Activated CD4-positive, CD25-positive, alpha-beta regulatory T cell treated with anti-CD3 and anti-CD28 coated beads, Interleukin-2, amount 50 U/mL, for 16 hours (primary cell): ENCODE measurements at places on chromosomes 3 and 15.

DNA sequence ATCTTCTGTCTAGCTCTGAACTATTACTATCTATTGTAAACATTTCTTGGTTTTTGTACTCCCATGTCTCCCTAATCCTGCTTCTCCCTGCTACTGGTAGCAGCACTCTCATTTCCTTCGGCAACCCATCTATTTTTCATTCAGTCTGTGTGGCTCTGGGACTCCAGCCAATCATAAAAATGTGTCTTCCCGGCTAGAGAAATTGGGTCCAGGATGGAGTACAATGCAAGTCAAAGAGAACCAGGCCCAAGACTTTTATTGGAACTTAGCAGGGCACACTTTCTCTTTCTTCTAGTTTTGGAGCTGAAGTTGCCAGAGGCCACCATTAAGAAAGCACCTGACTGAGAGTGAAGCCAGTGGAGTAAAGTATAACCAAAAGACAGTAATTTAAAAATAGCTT lies 22.8 kb upstream of the ARHGEF26 start:
- DNase-seq = no peak

- DNase-seq = no peak
Observed at GRCh38 chr3:83890763-83891135, 1068.0 kb upstream of the CADM2 start.

GRCh38 chr3:107373896-107374295 lies 3.3 kb upstream of the CCDC54 start:
- no peak for DNase-seq

DNA sequence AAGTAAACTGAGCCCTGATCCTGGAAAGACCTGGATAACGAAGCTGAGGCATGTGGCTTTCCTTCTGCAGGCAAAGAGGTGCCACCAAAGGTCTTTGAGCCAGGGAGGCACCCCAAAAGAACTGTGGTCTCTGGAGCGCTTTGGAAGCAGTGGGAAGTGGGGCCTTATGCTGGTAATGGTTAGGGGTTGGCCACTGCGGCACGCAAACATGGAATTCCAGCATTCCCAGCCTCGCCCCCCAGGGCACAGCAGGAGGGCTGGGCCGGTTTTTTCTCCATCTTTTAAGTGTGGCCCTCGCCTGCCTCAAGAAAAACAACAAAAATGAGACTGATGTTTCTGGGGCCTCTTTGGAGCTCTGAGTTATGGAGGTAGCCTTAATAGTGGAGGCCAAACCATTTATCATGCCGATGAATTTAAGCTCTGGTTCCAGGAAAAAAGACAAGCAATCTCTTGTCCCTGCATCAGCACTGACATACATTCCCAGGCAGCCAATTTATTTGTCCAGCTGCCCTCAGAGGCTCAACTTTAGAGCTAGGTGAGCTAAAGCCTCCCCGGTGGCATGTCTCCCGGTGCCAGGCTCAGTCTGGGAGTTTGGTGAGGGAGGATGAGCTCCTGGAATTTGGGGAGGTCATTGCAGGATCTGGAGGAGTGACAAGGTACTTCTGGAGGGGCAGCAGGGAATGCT lies 109.0 kb downstream of the TLE3 start:
- DNase-seq = no peak

GRCh38 chr15:54998661-54999060 lies 198.1 kb downstream of the RSL24D1 start:
- no peak for DNase-seq

DNA sequence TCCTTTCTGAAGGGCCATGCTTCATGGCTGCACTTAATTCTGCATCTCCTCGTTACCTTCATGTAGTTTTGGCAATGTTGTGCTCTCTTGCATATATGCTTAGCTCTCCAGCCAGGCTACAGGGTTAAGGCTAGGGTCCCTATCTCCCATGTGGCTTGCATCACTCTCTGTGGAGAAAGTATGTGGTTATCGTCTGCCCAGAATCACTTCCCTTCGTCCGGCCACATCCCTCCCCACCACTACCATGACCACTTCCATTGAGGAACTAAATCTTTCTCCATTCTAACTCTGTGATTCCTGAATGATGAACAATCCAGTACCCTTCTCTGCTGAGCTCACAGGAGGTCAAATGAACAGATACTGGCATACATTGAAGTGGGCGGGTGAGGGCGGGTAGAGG lies 34.0 kb downstream of the WWTR1 start:
- DNase-seq = no peak

- DNase-seq = no peak
Observed at GRCh38 chr3:13854492-13854891, 25.4 kb downstream of the WNT7A start.

DNA sequence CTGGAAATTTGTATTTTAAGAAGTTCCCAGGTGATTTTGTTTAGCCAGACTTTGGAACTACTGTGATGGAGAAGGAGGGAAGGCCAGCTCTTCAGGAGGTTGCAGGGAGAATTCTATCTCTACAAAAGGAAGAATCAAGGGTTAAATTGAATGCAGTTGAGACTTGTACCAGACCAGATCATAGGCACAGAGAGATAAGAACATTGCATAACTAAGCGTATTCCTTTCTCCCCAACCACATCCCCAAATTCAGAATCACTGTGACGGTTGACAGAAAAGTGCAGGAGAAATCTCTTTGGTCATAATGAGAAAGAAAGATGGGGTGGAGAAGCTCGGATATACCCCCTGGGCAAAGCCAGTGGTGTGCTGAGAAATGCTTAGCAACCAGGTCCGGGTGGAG lies 7.2 kb downstream of the PLD1 start:
- no peak for DNase-seq

DNA sequence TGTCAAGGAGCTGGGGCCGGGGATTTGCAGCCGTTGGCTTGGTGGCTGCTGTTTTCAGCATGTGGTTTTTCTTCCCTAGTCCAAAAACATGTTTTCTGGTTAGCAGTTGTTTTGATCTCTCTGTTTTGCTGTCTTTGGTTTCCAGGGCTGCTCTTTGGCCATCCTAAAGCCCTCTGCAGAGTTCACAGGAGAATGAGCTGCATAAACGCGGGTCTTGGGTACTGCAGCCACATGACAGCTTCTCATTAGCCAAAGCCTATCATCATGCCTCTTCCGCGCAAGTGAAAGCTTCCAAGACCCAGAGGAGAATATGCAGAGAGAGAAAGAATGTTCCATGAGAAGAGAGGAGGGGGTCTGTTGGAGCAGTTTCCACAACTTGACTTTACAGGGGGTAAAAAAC lies 138.5 kb downstream of the NTRK3 start:
- no peak for DNase-seq

DNA sequence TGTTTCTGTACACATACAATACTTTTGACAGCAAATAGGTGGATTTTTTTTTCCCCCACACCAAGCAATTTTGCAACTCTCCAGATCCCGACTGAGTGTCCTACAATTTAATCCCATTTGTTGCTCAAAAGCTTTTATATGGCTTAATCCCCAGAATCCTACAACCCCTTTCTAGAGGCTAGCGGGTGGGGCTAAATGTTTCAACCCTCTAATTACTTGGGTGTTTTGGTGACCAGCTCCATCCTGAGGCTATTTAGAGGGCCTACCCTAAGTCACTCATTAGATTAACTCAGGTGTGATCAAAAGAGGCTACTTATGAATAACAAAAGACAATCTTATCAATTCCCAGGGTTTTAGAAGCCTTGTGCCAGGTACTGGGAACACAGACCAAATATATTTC lies 21.0 kb upstream of the FBXL2 start:
- DNase-seq = no peak

GRCh38 chr3:47394140-47394870 lies 13.5 kb downstream of the PTPN23 start:
- DNase-seq = no peak

- no peak for DNase-seq
Observed at GRCh38 chr15:101276501-101277037, 716 bp downstream of the SELENOS start.

- DNase-seq = no peak
Observed at GRCh38 chr3:14976317-14976716, 28.9 kb downstream of the NR2C2 start.

DNA sequence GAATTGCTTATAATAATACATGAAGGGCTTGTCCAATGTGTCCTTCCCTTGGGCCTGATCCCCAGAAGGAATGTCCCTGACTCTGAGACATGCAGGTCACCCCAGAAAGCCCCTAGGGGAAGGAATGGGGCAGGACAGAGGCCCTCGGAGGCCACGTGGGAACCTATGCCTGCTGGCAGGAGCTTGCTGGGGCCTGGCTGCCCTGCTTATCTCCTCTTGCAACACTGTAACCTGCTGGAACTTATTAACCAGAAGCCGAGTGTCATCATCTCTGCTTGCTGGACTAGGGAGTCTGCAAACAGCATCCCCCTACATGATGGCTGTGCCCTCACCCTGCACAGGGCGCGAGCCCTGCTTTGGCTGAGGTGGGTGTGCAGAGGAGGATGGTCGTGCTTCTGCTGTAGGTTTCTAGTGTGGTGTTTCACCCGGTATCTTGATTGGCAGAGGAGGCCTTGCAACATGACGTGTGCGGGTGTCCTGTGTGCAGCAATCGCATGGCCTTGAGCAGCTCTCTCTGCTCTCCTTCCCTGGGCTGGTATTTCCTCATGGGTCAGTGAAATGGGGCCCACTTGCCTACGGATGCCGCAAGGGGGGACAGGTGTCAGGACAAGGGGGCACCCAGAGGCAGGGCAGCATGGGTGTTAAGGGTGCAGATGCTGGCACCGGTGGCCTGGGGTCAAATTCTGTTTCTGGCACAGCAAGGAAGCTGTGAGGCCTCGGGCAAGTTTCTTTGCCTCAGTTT lies 5.0 kb downstream of the CHST13 start:
- no peak for DNase-seq

- DNase-seq = no peak
Observed at GRCh38 chr3:197854596-197855343, 63.7 kb downstream of the LRCH3 start.

GRCh38 chr3:55442861-55443260 lies 44.2 kb downstream of the WNT5A start:
- DNase-seq = no peak

GRCh38 chr3:145911016-145911415 lies 250.0 kb downstream of the PLOD2 start:
- no peak for DNase-seq

DNA sequence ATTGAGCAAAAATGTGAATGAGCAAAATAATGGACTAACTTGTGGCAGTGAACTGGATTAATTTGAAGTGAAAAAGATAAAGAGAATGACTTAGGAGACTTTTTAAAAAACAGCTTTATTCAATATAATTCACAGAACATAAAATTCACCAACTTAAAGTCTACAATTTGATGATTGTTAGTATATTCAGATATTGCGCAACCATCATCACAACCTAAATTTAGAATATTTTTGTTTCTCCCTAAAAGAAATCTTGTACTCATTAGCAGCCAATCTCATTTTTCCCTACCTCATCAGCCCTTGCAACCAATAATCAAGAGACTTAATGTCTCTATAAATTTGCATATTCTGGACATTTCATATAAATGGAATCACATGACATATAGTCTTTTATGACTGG lies 496.5 kb downstream of the IGSF11 start:
- no peak for DNase-seq

- DNase-seq = no peak
Observed at GRCh38 chr3:192514081-192514753, 213.1 kb downstream of the FGF12 start.

DNA sequence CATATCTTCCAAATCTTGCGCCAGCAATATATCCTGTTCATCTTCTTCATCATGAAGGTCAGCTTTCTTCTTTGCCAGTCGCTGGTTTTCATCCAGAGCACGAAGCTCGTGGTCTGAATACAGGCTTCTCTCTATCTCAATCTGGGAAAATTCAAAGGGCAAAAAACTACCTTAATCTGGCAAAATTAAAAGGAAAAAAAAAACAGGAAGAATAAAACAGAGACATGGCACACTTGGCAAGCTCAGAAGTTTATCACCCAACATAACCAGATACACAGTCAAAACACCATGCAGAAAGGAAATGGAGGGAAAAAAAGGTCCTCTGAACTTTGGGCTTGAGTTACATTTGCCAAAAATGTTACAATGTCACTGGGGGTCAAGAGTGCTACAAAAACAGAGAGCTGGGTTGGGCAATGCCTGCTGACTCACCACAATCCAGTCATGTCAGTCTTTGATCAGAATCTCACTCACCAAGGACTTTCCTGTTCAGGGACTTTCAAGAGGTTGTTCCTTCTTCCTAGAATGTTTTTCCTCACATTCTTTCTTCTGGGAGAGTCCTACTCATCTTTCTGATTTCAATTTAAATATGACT lies 1.5 kb downstream of the MRPL46 start:
- DNase-seq = no peak

DNA sequence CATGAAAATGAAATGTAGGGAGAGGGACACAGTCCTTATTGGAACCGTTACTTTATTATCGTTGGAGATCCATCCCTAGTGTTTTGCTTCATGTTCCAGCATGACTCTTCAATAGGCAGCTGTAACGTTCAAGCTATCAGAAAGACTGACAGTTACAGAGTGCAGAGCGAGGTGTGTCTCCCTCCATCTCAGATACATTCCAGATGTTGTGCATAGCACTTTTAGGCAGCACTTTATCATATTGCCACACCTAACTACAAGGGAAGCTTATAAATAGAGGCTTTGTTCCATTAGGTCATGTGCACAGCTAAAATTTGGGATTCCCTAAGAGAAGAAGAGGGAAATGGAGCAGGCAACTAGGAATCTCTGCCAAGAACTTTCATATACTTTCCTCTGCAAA lies 1009.6 kb downstream of the ROBO2 start:
- DNase-seq = no peak

GRCh38 chr3:177641206-177641605 lies 443.9 kb upstream of the TBL1XR1 start:
- DNase-seq = no peak

DNA sequence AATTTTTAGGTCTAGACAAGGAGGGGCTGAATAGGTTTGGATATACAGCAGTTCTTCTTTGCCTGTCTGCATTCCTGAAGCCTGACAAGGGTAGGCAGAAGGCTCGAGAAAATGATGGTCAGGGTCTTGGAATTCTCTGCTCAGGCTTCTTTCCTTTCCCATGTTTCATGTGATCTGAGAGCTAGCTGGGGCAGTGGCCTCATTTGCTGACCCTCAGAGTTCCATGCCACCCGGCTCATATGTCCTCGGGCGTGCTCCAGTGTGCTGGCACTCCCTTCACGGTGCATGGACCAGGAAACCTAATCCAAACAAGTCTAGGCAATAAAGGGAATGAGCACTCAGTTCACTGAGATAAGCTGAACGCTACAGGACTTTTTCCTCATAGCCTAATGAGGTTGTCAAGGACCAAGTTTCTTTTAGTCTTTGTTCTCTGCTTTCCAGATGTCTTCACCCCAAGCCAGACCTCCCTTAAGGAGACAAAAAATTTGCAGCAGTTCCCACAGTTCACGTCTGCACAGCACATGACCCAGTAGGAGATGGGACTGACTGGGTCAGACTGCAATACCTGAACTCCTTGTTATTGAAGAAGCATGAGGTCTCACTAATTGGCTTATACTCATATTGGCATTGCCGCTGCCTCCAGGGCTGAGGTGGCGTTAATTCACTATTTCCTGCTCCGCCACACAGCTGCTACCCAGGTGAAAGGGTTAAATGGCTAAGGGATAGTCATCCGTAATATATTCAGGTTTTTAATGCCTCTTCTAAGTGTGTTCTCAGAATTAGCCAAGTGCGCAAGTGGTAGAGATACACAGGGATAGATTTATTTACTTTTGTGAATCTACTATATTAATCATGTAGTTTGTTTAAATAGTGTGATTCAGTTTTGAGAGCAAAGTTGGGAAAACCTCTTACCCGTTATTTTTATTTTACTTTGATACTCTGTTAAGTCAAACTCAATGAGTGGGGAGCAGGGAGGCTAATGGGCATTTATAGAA lies 15.3 kb upstream of the RTP4 start:
- DNase-seq = no peak
